ENCODE measurements at places on chromosomes 16 and 17.

DNA sequence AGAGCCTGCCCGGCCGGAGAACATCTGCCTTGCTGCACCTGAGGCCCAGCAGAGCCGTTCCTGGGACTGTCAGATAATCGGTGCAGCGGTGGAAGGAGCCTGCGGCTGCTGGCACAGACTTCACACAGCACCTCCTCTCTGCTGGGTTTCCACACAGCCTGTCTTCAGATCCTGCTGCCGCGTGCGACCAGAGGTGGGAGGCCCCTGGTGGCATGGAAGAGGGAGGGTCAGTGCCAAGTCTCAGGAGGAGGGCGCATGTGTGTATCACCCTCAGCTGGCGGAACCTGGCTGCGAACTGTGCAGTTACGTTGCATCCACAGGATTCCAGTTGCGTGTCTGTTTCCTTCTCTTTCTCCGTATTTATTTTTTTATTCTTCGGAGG is 3.3 kb downstream of the CDK5R1 start:
- DNase-seq, result no peak

DNA sequence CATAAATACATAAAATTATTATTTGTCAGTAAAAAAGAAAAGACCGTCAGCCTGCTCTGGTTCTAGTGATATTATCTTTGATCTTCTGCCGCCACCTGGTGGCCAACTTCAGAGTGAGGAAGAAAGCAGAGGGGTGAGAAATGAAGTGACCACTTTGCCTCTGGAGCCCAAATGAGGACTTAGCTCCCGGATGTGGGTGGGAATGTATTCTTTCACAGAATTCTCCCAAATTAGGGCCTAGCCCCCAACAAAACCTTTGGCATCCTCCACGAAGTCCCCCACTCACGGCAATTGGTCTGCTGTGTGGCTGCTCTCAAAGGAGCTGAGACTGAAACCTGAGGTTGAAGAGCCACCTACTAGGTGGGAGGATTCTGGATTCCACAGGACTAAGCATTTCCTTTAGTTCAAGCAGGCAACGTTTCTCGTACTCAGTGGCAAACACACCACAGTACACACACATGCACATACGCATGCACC is 4.9 kb upstream of the ZNF267 start:
- peak; percentile 42 for DNase-seq

DNA sequence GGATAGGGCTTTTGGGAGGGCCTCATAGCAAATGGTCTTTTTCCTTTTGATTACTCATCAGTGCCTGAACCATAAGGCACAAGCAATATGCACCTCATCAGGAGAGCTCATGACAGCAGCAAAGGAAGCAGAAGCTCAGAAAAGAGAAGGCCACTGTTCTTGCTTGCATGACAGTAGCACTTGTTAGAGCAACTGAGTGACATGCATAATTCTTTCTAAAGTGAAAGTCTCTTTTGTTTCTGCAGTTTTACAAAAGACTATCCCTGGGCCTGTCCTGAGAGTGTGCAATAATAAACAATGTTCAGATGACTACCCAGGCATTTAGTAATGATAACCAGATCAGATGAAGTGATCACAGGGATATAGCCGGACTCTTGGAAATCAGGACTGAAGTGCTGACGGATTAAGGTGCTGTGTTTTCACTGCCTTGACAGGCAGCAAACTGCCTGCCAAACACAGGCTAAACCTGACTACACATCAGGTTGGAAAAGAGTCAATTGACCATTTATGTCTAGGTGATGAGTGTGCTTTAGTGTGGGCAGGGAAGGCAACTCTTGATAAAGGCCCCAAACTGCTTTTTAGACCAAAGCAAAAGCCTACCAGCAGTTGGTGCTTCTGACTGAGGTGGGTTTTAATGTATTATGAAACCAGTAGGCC is 1860.3 kb downstream of the TP53TG3F start:
- DNase-seq, result no peak

DNA sequence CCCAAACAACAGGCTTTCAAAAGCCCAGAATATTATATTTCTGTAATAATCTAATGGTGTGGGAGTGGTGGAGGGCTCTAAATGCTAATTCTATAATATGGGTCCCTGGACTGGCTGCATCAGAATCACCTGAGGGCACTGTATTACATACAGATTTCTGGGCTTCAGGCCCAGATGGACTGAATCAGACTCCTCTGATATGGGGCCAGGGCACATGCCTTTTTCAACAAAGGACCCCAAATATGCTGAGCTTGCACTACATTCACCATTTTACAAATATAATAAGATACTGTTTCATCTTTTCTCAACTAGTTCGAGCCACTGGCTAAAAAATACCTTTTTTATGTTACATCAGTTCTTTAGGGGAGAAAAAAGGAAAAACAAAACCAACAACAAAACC is 309.7 kb downstream of the MAP2K6 start:
- no peak for DNase-seq

DNA sequence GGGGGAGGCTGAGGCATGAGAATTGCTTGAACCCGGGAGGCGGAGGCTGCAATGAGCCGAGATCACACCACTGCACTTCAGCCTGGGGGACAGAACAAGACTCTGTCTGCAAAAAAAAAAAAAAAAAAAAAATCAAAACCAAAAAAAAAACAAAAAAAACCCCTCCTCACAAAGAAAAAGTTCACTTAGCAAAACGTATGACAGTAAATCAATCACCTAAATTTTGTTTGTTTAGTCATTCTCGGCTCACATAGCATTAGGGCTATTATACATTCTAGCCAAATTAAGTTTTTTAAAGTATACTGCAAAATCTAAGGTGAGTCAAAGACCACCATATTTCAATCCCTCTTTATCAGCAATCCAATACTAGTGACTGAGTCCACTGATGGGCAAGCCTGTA is 5.7 kb downstream of the ZNF652 start:
- DNase-seq, result no peak

DNA sequence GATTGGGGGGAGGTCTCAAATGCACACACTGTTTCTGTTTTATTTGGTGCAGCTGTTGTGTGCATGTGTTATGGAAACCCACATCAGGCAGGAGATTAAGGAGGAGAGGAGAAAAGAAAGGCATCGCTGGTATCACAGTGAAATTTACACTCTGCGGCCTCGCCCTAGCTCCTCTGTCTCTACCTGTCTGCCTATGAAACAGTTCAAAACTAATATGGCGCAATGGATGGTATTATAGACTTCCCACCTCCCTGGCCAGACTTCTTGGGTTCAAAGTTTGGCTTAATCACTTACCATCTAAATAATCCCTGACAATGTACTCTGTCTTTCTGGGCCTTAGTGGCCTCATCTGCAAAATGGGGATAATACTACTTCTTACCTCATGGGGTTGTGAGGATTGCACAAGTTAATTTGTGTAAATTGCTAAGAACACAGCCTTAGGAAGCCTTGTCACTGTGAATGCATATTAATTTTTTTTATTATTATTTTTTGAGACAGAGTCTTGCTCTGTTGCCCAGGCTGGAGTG is 1.4 kb upstream of the ABCC1 start:
- no peak for DNase-seq

GRCh38 chr16:84995663-84996062 is 15.7 kb downstream of the ZDHHC7 start:
- no peak for DNase-seq

- no peak for DNase-seq
These were observed 228.0 kb downstream of the C16orf78 start for GRCh38 chr16:49601576-49601975.

GRCh38 chr17:27294689-27295630 is 1.0 kb downstream of the WSB1 start:
- DNase-seq, result peak; percentile 65
